ENCODE measurements at places on chromosomes 7 and 10.

- DNase-seq: no peak
These were observed 8.0 kb downstream of the GSTK1 start for GRCh38 chr7:143271240-143271639.

DNA sequence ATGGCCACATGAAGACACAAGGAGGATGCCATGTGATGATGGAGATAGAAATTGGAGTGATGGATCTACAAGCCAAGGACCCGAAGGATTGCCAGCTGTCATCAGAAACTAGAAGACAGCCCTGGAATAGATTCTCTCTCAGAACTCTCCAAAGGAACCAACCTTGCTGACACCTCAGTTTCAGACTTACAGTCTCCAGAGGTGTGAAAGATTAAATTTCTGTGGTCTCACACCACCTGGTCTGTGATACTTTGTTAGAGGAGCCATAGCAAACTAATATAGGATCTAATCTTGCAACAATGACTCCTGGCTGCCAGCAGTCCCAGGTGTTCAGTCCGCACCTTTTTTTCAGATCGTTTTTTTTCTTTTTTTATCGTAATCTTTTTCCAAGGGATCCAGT is 647.3 kb upstream of the GHITM start:
- DNase-seq: no peak

GRCh38 chr10:121661451-121661851 is 63.2 kb upstream of the FGFR2 start:
- no peak for DNase-seq

- DNase-seq: no peak
These were observed 60.4 kb upstream of the NPVF start for GRCh38 chr7:25288556-25289307.

- no peak for DNase-seq
These were observed 116.9 kb upstream of the ANLN start for GRCh38 chr7:36272567-36273269.

DNA sequence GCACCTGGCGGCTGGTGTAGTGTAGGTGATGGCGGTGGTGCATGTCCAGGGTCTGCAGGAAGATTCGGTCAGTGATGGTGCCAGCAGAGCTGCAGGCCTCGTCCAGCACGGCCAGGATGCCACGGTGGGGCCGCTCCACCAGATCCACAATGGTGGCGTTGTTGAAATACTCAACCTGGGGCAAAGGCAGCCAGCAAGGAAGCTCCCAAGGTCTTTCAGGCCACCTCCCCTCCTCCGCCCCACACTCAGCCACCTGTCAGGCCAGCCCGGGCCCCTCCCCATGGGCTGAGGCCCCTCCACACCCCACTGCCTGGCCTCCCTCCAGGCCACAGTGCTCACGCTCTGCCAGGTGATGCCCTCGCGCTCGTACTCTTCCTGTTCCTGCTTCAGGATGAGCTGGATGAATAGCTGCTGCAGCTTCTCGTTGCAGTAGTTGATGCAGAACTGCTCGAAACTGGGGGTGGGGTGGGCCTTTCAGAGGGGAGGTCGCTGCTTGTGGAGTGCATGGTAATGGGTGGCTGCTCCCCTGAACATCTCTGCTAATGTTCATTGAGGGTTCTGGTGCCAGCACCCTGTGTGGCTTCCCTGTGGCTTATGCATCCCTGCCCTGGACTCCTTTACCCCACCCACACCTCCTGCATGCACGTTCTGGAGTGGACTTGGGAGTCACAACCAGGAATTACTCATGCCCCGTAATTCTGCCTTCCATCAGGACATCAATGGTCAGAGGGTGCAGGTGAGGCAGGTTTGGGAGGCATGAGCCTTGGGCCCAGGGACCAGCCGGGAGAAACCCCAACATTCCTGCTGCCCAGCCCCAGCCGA is 8.9 kb downstream of the MYO1G start:
- DNase-seq: no peak

GRCh38 chr7:37310327-37311080 is 138.2 kb downstream of the ELMO1 start:
- no peak for DNase-seq

DNA sequence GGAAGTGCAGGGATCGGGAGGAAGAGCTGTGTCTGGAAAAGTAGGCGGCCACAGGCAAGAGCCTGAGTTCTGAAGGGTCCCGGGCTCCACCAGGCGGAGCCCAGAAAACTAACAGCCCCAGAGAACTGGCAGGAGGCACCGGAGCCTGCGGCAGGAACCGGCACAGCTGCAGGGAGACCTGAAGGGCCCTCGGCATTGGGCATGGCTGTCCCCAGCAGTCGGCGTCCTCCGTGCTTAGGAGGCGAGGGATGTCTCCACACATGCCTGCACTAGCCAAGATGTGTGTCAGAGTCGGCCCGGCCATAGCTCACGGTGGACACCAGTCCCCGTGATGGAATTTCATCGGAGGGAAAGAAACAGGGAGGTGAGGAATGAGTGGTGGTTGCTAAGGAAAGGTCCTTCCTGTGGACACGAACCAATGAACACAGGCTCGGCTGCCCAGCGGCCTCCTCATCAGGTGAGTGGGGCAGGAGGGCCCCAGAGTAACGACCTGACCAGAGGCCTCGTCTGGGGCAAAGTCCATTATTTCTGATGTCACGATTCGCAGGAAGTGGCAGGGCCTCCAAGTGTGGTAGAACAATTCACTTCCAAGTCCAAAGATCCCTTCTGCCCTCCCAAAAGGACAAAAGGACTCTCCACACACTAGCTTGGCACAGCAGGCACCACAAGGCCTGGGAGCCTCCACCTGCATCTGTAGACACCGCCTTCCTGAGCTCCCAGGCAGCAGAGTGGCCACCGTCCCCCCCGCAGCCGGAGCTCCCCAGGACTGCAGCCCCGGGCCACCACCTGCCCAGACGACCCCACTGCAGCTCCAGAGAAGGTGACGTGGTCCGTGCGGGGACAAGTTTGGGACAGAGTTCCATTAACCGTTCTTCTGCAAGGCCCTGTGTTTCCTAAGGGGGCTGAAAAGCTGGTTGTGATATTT is 444.2 kb downstream of the PTPRN2 start:
- no peak for DNase-seq

DNA sequence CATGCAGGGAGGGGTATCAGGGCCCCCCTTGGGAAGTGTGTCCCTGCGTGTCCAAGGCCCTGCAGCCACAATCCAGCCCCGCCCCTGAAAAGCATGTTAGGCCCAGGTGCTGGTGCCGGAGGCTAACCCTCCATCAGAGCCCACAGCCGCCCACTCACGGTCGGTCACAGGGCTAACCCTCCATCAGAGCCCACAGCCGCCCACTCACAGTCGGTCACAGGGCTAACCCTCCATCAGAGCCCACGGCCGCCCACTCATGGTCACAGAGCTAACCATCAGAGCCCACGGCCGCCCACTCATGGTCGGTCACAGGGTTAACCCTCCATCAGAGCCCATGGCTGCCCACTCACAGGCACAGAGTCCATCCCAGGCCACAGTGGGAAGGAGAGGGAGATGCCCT is 426.0 kb downstream of the DNAJB6 start:
- no peak for DNase-seq

DNA sequence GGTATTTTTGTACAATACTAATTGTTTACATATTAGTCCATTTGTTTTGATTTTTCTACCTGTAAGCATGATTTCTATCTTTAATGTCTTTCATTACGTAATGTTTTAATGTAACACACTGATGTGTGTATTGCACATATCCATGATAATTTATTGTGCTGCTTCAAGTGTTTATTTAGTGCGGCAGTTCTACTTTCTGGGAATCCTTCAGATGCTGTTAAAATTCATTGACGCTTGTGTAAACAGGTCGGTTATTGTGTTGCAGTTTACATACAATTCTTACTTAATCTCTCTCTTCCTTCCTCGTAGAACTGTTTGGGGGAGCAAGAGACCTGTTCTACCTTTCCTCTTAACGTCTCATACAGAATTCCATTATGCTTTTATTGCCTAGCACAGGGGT is 6.9 kb downstream of the TMEM60 start:
- no peak for DNase-seq

DNA sequence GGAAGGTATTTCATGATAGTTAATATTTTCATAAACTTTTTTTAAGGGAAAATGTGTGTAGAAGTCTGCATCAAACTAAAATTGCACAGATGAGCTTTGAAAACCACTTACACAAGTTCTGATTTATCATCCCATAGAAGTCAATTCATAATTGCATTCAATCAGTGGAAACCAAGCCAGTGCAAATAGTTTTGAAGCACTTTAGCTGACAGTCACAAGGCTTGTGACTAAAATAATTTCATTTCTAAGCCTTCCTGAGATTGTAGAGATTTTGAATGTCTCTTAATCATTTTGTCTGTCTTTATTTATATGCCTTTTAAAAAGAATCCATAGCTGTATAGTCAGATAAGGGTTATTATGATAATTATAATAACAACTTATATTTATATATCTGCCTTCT is 41.4 kb downstream of the EXOC4 start:
- DNase-seq: no peak

DNA sequence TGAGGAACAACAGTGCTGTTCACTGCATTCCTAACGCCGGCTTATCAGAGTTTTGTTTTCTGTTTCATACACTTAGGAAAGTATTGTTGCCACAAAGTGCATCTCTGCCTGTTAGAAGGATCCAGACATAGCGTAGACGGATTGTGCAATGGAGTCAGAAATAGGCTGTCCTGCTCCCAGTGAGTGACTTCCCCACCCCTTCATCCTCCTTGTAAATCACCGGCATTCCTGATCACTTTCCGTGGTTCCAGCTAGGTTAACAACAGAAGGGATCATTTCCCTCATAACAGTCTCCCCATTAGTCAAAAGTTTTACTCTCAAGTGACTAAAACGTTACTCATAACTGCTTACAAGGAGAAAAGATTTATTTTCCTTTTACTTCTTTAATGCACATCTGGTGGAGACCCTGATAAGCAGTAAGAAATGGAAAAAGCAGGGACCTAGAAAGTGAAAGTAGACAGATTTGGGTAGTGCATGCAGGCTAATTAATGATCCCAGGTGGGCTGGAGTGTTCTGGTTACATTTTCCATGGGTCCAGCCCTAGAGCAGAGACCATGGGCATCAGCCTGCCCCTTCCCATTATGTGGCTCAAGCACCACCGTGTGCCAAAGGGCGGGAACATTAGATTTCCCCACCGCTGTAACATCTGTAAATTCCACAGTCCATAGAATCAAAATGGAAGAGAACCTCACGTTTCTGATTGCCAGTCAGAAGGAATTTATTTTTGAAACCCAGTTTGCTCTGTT is 395.1 kb upstream of the GALNT17 start:
- DNase-seq: no peak

- no peak for DNase-seq
These were observed 180.5 kb upstream of the ASAH2 start for GRCh38 chr10:50431791-50432190.

DNA sequence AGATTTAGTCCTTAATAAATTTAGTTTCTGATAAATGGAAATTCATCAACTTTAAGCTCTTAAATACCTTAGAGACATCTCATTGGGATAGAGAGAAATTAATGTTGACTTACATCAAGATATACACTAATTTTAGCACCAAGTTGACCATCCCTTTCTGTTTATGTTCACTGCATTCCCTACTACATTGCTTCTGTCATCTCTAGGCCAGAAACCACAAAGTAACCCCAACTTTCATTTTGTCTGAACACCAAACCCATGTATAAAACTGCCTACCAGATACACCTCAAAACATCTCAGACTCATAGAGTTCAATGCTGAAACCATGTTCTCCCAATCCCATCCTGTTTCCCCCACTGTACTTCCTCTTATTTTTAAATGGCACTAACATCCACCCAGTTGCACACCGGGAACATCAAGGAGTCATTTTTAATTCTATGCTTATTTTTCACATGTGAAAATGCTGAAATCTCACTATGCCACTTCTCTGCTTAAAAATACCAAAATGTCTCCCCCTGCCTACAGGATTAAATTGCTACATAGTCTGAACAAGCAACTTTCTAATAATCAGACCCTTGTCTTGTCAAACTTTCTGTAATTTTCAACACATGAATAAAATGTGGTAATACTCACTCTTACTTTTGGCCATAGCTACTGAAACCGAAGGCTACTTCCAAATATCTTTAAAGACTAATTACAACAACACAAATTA is 201.6 kb downstream of the SEMA3D start:
- DNase-seq: no peak

- peak; percentile 44 for DNase-seq
These were observed at the start of gene HSPA12A for GRCh38 chr10:116742367-116743265. TSS of gene HSPA12A (minus strand) at chr10:116742566. CDS start at chr10:116742469, 97 bp downstream.

DNA sequence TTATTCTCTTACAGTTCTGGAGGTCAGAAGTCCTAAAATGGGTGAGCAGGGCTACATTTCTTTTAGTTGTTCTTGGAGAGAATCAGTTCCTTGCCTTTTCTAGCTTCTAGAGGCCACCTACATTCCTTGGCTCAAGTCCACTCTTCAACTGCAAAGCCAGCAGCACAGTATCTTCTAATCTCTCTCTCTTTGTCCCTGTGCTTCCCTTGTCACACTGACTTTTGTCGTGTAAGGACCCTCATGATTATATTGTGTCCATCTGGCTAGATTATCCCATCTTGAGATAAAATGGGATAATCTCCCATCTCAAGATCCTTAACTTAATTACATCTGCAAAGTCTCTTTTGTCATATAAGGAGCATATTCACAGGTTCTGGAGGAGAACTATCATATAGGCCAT is 359.0 kb downstream of the ADRA2A start:
- no peak for DNase-seq

DNA sequence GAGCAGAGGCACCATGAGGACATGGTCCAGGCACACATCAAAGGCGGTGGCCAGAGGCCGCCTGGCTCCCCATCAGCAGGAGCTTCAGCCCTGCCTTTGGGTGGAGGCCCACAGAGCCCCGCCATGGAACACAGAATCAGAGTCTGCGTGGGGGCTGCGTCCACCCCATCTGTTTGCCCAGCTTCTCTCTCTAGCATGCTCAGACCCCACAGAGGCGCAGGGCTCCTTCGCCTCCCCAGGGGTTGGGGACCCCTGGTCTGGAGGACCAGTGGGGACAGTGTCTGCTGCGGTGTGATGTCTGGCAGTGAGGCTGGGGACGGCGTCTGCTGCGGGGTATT is 321.9 kb downstream of the PTPRN2 start:
- DNase-seq: no peak

- no peak for DNase-seq
These were observed 292.2 kb upstream of the TAC1 start for GRCh38 chr7:97439637-97440214.

GRCh38 chr10:109895095-109895818 is 28.1 kb downstream of the XPNPEP1 start:
- DNase-seq: no peak

GRCh38 chr10:37860494-37861190 is 3.2 kb upstream of the ZNF248 start:
- DNase-seq: no peak

GRCh38 chr7:110987127-110987693 is 103.7 kb upstream of the LRRN3 start:
- DNase-seq: no peak
